ENCODE measurements at places on chromosomes 3 and 15.
A peak's percentile ranks its signal among the peaks of the same experiment; 100 is the strongest.

- no peak for DNase-seq
Measured at GRCh38 chr15:98268163-98268562, 307.7 kb downstream of the ARRDC4 start.

DNA sequence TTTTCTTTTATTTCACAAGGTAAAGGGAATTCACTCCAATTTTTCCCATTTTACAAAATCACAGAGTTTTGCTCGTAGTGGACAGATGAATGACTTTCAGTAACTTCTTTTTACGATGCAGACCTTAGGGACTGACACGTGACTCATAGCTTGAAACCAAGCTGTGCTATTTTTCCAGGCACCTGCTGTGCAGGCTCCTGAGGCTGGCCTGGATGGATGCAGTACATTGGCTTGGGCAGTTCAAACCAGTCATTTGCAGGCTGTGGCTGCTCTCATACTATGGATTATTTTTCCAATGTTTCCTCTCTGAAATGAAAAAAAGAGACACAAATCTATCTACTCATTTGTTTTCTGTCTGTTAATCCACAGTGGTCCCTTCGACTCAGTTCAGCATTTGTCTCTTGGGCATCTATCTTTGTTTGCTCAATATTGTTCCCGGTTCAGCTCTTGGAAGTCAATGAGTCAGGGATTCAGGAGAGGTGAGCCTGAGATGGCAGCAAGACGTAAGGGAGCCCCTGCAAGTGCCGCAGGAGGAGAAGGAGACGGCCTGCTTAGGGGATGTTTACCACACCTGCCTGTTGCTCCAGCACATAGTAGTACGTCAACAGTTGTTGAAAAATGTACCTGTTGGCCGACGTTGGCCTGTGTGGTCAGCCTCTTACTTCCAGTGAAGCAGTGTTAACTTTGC lies 92.8 kb downstream of the SV2B start:
- no peak for DNase-seq

- no peak for DNase-seq
Measured at GRCh38 chr3:126454025-126454424, 21.7 kb downstream of the ZXDC start.

DNA sequence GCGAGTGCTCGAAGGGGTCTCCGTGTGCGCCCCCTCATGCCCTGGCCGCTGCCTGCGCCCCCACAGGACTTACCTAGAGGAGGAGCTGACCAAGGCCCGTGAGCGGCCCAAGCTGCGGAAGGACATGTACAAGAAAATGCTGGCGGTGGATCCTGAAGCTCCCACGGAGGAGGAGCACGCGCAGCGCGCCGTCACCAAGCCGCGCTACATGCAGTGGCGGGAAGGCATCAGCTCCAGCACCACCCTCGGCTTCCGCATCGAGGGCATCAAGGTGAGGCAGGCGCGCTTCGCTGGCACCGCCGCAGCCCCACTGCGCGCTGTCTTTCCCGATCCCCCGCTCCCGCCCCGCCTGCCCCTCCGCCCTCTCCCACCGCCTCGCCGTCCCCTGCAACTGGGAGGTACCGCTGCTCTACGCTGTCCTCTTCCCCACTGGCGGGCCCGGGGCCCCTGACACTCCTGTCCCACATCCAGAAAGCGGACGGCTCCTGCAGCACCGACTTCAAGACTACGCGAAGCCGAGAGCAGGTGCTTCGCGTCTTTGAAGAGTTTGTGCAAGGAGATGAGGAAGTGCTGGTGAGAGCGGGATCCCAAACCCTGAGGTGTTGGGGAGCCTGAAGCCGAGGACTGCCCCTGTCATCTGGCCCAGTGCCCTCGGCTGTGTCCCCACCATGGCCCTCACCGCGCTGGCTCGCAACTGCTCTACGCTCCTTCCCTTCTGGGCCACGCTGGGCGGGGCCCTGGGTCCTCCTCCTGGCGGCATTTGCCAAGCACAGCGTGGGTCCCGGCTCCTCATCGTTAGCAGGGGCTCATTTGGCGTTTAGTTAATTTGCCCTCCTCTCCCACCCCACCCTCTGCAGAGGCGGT lies 8.5 kb downstream of the ITPKA start:
- DNase-seq, result no peak

GRCh38 chr3:21446027-21446426 lies 305.0 kb downstream of the ZNF385D start:
- DNase-seq, result no peak

GRCh38 chr3:53342353-53342752 lies 5.0 kb downstream of the DCP1A start:
- DNase-seq, result no peak

DNA sequence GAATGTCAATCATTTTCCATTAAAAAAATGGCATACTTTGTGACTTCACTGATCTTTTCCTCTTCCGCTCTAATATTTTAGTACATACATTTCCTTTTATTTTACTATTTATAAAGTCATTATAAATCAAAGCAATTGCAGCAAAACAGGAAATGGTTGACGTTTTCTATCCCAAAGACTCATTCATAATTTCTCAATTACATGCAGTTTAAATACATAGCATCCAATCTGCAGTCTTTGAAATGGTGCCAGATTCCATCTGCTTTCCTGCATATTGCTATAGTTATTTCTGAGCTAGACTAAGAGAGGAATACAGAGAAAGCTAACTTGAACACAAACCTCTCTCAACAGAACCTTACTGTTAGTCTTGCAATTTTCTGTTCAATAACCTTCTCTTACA lies 179.8 kb downstream of the ZPLD1 start:
- no peak for DNase-seq

DNA sequence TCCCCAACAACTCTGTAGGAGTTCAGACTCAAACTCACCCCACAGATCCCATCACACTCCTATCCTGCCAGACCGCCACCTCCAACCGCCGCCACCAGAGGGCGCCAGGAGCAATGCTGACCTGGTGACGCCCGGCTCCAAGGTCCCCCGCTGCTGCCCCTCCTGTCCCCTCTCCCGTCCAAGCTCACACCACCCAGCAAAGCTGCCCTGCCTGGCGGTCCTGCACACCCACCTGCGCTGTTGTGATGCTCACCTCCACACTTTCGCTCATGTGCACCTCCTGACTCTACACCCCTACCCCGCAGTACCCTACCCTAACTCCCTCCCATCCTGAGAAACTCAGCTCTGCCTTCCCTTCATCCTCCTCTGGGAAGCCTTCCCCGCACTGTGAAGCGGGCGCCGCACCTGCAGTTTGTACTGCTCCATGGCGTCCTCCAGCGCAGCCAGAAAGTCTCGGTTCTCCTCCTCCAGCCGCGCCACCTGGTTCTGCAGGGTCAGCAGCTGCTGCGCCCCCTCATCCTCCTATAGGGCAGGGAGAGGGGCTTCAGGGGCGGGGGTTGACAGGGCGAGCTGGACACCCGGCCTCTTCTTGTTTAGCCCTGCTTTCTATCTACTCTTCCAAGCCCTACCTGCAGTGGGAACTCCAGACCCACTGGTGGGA lies 7.9 kb downstream of the KIF7 start:
- peak; percentile 84 for DNase-seq

DNA sequence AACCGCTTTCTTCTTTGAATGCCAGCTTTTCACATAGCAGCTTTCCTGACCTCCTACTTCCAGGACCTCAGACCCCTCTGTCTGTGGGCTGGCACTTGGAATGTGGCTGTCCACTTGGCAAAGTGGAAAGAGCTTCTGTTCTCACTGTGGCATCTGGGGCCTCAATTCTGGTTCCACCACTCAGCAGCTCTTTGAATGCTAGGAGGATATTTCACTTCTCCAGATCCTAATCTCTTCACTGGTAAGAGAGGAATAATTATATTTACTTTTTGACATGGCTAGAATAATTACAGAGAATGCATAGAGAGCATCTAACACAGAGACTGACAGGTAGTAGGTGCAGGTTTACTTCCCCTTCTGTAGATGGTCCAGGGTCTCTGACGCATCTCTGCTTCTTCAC lies 405.9 kb downstream of the LPP start:
- DNase-seq, result no peak

DNA sequence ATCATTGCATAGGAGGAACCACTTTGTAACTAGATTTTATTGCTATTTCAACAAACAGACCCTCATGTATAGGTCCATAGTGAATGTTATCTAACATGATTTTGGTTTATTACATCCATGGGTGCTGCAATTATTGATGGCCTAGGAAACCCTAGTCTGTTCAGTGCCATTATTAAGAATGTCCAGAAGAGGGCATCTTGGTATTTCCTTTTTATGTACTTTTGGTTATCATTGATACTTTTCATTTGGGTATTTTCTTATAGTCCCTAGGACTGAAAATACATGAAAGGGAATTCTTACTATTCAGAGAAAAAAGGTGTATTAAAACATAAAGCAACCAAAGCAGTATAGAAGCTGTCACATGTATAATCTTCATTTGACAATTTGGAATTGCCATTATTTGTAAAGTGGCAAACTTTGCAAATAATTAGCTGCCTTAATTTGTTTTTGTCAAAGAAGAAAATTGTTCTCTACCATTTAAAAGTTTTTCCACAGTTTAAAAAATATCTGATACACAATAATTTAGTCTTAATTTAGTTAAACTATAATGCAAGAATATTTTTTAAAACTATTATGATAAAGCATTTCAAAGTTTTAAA lies 48.7 kb downstream of the CNOT10 start:
- DNase-seq, result no peak

GRCh38 chr3:189974359-189974758 lies 146.3 kb downstream of the P3H2 start:
- no peak for DNase-seq

DNA sequence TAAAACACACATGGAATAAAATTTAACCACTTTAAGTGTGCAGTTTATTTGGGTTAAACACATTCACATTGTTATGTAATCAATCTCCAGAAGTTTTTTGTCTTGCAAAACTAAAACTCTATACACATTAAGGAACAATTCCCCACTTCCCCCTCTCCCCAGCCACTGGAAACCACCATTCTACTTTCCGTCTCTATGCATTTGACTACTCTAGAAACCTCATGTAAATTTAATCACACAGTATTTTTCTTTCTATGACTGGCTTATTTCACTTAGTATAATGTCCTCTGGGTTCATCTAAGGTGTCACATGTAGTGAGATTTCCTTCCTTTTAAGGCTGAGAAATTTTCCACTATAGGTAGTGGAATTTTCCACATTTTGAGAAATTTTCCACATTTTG lies 568.7 kb upstream of the UBE2E2 start:
- no peak for DNase-seq

DNA sequence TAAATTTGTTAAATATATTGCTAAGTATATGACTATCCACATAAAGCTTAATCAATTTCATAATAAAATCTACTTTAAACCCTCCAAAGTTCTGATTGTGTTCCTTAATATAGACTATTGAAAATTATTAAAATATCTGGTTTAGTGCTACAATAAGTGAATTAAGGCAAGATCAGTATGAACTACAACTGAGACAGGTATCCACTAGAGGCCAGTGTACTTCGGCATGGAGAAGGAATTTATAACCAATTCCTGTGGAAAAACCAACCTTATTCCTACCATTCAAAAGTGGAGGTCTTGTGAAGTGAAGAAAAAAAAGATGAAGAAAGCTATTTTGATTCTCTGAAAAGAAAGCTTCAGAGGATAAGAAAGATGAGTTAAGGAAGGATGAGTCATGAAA lies 237.7 kb downstream of the SUCLG2 start:
- no peak for DNase-seq

DNA sequence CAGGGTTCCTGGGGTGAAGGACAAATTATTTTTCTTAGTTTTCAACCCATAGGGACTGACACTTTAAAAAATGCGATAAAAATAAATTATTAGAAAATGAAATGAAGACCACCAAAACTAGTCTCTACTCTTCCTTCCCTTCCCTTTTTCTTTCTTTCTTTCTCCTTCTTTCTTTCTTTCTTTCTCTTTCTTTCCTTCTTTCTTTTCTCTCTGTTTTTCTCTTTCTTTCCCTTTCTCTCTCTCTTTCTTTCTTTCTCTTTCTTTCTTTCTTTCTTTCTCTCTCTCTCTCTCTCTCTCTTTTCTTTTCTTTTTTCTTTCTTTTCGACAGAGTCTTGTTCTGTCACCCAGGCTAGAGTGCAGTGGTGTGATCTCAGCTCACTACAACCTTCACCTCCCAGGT lies 99.3 kb upstream of the TNFAIP8L3 start:
- no peak for DNase-seq

DNA sequence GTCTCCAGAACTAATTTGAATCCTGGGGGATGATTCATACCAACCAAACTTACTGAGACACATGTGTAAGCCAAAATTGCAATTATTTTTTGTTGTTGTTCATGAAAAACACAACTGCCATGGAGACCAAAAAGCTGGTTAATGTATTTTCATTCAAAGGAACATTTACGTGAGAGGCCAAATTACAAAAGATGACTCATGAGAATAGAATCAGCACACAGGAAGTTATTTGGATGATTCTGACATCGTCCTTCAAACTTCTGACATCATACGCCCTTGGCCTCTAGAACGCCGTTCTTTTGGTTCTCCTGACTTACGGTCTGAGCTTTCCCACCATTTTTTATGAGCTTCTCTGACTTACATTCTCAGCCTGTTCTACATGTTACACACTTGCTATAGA lies 3.0 kb upstream of the ZNF280D start:
- no peak for DNase-seq

- DNase-seq, result no peak
Measured at GRCh38 chr15:89479173-89479572, 17.2 kb downstream of the RHCG start.

GRCh38 chr15:78804391-78804792 lies 6.9 kb downstream of the ADAMTS7 start:
- no peak for DNase-seq

- no peak for DNase-seq
Measured at GRCh38 chr3:30730967-30731366, 124.6 kb downstream of the TGFBR2 start.

GRCh38 chr3:4416961-4417360 lies 50.1 kb downstream of the SUMF1 start:
- peak; percentile 86 for DNase-seq

GRCh38 chr3:60992395-60992794 lies 258.9 kb downstream of the FHIT start:
- peak; percentile 16 for DNase-seq

- DNase-seq, result no peak
Measured at GRCh38 chr3:12221663-12222062, 63.0 kb upstream of the TIMP4 start.

DNA sequence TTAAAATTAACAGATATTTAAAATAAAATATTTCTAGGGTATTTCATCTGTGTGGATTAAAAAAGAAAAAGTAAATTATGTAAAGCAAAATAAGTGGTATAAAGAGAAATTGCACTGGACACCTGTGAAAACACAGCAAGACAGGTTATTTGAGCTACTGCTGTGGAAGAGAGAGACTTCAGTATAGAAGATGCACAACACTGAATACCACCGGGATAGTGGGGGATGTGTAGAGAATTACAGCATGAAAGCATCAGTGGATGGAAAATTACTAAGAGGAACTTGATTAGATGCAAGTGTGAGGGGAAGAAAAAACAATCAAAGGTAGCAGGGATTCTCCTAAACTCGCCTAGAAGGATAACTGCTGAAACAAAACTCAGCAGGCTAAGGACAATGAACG lies 1242.5 kb upstream of the GBE1 start:
- no peak for DNase-seq

All from psoas muscle (tissue), 8 donors.